ENCODE measurements at places on chromosomes 6 and 20. TPM values are rescaled to one million over a fixed set of nuclear protein-coding genes. Genes with fewer than 3 reads are reported as not detected.

- no peaks in the 10 kb centered on the region for H3K36me3 ChIP-seq
- H3K27ac ChIP-seq, result no peak overlapping the region
- no peaks in the 10 kb centered on the region for H3K27me3 ChIP-seq
- no peak for DNase-seq
- peaks cover under 1% of the 10 kb centered on the region for H3K4me1 ChIP-seq
- H3K4me3 ChIP-seq, result no peak overlapping the region
Measured at GRCh38 chr6:146887447-146888077, 288.8 kb downstream of the ADGB start.

GRCh38 chr6:158653577-158654354 is 3.9 kb downstream of the SYTL3 start:
- H3K27me3 ChIP-seq, result no peaks in the 10 kb centered on the region
- H3K36me3 ChIP-seq, result no peaks in the 10 kb centered on the region
- DNase-seq, result peak; percentile 48
- no peaks in the 10 kb centered on the region for H3K4me1 ChIP-seq
- no peak overlapping the region for H3K27ac ChIP-seq

GRCh38 chr6:136633355-136633754 is 83.1 kb upstream of the MAP7 start:
- no peak overlapping the region for H3K27ac ChIP-seq
- H3K36me3 ChIP-seq, result no peaks in the 10 kb centered on the region

Gene ENPP1
- total RNA-seq, result 16.1 TPM

GRCh38 chr6:123064038-123064437 is 68.0 kb downstream of the CLVS2 start:
- no peak overlapping the region for H3K4me3 ChIP-seq
- H3K27ac ChIP-seq, result no peak overlapping the region
- H3K27me3 ChIP-seq, result no peaks in the 10 kb centered on the region
- no peaks in the 10 kb centered on the region for H3K4me1 ChIP-seq
- peaks cover 18% of the 10 kb centered on the region for H3K36me3 ChIP-seq

DNA sequence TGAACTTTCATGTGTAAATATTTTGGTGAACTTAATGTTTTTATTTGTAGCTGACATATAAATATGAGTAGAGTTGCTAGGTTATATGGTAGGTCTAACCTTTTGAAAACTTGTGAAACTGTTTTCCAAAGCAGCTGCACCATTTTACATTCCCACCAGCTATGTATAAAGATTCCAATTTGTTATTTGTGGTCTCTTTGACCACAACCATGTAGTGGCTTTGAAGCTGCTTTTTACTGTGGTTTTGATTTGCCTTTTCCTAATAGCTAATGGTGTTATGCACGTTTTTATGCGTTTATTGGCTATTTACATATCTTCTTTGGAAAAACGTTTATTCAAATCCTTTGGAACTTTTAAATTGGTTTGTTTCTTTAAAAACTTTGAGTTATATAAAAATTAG is 10.3 kb downstream of the CST3 start:
- no peak overlapping the region for H3K27ac ChIP-seq
- DNase-seq, result no peak
- H3K4me1 ChIP-seq, result peaks cover 2% of the 10 kb centered on the region
- H3K4me3 ChIP-seq, result no peak overlapping the region
- H3K27me3 ChIP-seq, result no peaks in the 10 kb centered on the region
- no peaks in the 10 kb centered on the region for H3K36me3 ChIP-seq
